ENCODE measurements at places on chromosomes 6 and 20.

DNA sequence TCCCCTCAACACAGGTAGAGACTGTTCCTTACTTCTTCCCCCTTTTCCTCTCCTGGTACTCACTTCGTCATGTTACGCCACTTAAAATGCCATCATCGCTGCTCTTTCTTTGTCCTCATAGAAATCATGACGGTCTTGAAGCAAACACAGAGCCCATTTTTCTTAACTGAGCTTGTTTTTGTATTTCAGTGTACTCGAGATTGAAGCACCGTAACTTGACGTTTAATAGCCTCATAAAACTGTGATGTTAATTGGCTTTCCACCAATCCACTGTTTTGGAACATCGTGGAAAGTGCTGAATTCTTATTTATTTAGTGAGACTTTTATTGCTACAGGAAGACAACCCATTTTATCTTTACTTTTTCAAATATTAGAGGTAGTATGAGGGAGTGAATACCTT, 38.7 kb downstream of the DUSP22 start:
- DNase-seq: no peak

DNA sequence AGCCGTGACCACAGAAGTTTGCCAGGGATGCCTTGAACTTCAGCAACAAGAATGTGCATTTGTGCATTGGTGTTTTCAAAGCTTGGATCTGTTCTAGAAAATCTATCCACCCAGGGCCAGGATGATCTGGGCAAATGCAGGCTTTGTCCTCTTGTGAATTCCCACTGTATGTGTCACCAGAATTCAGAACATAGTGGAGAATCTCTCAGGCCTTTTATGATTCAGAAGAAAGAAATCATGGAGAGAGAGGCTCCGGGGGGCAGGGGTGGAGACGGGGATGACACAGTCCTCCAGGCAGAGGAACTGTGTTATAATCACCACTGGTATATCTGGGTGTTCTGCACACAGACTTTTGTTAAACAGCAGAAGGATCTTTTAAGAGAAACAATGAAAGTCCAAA, 304.1 kb downstream of the CDH4 start:
- DNase-seq: no peak

GRCh38 chr6:80151635-80152034, 45.2 kb downstream of the BCKDHB start:
- no peak for DNase-seq

DNA sequence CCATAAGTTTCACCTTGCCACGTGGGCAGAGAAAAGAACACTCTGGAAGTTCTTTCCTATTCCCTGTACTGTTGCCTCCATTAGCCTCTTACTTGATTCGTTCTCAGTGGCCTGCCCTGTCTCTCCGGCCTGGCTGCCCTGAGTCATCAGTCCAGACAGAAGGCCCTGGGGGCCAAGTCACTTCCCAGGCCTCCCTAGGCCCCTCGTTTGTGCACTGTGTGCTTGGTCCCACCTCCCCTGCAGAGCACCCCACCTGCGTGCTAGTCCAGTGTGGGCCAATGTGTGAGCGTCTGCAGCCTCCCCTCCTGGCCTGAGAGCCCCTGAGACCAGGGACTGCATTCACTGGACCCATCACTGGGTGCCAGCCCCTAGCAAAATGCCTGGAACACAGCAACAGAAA, 191.2 kb upstream of the RREB1 start:
- DNase-seq: no peak
